Fibroblast of skin of left biceps (primary cell): ENCODE measurements at places on chromosomes 2 and 18.
A peak's percentile ranks its signal among the peaks of the same experiment; 100 is the strongest.

DNA sequence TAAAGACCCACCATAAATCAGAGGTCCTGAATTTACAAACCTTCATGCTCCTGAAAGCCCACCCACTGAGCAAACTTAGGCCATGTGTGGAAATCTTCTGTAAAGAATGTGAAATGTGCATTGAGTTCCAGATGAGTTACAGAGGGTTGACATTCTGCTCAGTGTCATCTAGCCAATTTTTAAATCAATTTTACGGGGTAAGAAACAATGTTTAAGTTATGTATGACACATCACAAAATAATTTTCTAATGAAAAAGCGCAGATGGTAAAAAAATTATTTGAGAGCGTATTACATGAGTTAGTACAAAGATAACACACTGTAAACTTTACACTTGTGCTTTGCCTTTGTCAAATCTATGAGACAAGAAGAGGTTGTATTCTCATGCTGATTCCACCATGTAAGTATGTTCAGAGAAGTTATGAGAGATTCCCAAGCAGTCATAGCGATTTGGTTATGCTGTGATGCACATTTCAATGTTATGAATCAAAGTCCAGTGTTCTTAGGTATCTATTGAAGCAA lies 446.3 kb downstream of the ADCYAP1 start:
- no peak for DNase-seq

DNA sequence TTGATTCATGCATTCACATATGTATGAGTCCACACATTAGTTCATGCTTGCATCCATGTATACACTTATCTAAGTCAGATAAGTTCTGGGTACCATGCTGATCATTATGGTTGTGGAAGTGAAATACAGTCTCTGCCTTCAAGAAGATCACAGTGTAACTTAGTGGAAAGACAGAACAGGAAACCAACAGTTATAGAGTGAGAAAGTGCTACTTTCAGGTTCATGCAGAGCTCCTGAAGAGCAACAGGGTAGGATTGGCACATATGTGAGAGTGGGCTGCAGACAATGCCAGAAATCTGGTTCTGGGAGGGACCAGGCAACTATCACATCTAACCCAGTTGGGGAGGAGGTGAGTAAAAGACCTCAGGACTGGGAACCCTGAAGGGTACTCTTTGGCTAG lies 35.4 kb upstream of the PGAP1 start:
- DNase-seq, result no peak

DNA sequence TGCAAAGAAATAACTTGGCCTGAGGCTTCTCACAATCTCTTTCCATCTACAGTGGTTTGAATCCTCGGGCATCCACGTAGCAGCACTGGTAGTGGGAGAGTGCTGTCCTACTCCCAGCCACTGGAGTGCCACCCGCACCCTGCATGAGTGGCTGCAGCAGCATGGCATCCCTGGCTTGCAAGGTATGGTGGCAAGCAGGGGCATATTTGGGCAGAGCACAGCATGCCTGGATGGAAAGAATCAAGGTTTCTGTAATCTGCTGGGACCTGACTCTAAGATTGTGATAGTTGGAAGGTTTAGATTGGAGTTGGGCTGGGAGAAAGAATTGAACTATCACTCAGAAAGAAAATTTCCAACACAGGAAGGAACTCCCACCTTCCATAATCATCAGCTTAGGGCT lies 4.0 kb downstream of the CAD start:
- DNase-seq, result no peak

GRCh38 chr2:222318026-222318711 lies 19.4 kb upstream of the PAX3 start:
- peak; percentile 38 for DNase-seq

DNA sequence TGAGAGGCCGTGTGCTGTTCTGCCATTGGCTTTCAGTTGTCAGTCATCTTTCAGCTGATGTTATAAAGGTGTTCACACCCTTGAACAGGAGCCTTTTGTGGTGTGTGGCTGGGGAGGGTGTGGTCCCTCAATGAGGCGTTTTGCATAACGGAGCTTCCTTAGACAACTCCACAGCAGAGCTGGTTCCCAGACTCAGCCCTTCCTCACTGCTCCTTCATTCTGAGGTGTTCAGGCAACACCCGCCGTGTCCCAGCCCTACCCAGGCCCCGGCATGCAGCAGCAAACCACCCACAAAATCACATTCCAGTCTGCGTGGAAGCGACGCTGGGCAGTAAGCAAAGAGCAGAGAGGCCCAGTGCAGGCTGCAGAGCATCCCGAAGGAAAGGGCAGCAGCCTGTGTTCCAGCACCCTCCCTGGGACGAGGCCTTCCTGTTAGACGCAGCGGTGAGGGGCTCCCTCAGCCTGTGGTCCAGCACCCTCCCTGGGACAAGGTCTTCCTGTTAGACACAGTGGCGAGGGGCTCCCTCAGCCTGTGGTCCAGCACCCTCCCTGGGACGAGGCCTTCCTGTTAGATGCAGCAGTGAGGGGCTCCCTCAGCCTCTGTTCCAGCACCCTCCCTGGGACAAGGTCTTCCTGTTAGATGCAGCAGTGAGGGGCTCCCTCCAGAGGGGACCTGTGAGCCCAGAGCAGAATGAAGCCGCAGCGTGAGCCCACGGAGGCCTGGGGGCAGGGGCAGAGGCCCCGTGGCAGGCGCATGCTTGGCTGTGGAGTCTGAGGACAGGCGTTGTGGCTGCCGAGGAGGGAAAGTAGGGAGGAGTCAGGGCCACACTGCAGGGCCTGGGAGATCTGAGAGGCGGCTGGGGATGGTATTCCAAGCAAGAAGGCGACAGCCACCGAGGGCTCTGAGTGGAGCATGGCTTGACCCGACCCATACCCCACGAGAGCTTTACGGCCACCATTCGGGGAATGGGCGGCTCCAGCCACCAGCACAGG lies 201.8 kb upstream of the HDAC4 start:
- no peak for DNase-seq

GRCh38 chr2:101107241-101107640 lies 43.9 kb downstream of the TBC1D8 start:
- DNase-seq, result no peak

DNA sequence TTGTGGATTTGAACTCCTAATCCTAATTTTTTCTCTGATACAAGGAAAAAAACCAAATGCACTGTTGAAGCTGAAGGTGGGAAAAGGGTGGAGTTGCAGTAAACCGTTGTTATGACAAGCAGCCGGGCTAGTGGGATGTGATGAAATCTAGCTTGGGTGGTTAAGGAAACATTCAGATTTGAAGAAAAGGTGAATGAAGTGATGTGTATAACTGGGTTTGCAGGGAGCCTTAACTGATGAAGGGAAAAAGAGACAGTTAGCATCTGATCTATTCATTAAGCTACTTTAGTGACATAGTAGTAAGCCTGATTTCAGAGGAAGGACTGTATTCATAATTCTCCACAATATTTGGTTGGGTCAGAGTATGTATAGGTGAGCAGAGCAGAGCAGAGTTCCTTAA lies 3.5 kb downstream of the EML6 start:
- DNase-seq, result no peak

GRCh38 chr2:70897977-70898226 lies 37.8 kb upstream of the ATP6V1B1 start:
- no peak for DNase-seq

- DNase-seq, result no peak
These were observed 96.5 kb downstream of the INO80D start for GRCh38 chr2:205989271-205990071.

DNA sequence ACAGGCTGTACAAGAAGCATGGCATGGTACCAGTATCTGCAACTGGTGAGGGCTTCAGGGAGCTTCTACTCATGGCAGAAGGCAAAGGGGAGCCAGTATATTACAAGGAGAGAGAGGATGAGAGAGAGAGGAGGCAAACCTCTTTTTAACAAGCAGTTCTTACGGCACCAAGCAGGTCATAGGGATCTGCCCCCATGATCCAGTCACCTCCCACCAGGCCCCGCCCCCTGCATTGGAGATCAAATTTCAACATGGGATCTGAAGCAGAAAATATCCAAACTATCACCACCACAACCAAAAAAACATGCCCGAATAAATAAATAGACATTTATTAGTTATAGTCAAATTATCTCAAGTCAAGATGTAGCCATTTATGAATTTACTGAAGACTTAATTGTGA lies 14.5 kb upstream of the SLC35F5 start:
- DNase-seq, result no peak

- DNase-seq, result no peak
These were observed 41.4 kb downstream of the PDIA6 start for GRCh38 chr2:10770956-10771750.

- DNase-seq, result no peak
These were observed 427.1 kb upstream of the CNTNAP5 start for GRCh38 chr2:123597988-123598387.

DNA sequence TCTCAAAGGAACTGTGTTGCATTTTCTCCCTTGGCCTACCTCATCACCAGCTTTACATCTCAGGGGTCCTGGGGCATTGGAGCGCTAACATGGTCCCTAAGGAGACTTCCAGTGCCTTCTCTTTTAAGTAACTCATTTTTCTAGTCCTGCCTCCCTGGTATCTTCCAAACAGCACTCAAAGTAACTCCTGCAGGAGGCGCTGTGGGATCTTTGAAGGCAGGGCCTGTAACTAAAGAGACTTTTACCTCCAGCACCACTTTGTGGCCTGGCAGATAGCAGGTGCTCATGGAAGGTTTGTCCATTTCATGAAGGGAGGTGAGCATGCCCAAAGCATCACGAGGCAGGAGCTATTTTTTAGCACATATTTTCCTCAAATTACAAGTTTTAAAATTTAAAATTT lies 411.0 kb upstream of the GYPC start:
- DNase-seq, result no peak

DNA sequence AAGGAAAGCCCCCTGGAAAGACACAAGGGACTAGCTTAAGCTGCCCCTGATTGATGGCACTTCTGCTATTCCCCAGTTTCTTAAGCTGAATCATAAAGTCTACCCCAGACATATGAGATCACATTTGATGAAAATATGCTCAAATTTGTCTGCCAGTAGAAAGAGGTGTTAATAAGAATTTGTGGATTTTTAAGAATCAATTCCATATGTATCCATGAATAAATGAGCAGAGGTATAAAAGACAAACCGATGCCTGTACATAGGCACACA lies 119.9 kb downstream of the CCBE1 start:
- peak; percentile 66 for DNase-seq

GRCh38 chr2:48395658-48396057 lies 134.3 kb upstream of the STON1 start:
- DNase-seq, result no peak

DNA sequence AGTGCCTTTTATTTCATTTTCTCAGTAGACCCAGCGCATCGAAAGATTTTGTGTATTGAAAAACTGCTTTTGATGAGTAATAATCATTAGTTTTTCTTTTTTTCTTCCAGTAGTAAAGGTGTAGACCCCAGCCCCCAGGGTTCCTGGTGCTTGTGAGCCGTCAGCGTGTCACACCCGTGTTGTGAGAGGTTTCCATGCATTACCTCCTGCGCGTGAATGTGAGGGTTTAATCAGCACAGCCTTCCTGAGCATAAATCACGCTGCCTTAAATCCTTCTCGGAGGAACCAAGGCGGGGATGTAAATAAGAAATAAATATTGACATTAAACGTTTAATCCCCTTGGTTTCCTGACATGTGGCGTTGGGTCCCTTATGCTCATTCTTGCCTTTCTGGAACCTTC lies 24.3 kb downstream of the TSHZ1 start:
- no peak for DNase-seq

- DNase-seq, result no peak
These were observed 19.8 kb downstream of the DTNA start for GRCh38 chr18:34729740-34730355.

DNA sequence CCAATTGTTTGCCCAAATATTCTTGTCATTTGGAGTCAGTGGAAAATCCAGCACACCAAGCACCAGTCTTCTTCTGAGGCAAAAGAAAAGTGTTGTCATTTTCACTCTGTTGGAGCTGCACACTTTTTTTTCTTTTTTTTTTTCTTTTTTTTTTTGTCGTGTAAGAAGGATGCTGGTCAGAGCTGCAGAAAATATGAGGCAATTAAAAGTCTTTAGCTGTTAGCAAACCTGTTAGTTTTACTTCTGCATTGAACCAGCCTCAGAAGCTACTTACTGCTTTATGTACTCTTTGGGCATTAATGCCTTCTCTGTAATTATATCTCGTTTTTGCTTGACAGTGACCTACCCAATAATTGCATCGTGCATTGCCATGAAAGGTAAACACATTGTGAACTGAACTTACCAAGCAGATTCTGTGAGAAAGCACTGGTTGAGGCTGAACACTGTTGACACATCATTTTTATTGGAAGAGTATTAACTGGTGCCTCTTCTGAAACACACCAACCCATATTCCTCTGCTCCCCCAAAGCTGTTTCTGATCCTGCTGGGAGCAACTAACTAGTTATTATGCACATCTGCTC lies 165.4 kb downstream of the CAPN13 start:
- DNase-seq, result no peak

GRCh38 chr2:30336978-30337841 lies 105.9 kb downstream of the LBH start:
- no peak for DNase-seq

GRCh38 chr18:62937065-62937464 lies 221.7 kb downstream of the PHLPP1 start:
- no peak for DNase-seq

GRCh38 chr2:20362701-20363435 lies 12.2 kb upstream of the PUM2 start:
- DNase-seq, result no peak

DNA sequence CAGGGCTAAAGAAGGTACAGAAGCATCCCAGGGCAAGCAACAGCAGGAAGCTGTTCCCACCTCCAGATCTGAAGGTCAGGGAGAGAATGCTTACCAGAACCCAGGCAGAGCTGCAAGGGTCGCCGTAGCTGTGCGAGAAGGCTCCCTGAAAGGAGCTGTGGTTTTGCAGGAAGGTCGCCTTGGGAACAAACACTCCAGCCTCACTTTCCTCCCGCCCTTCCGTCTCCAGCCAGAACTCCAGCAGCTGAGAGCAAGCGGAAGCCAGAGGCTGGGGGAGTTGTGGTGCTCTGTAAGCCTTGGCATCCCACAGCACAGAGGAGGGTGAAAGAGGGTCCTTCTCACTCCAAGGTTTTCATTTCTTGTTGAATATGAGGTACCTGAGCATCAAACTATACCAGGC lies 18.3 kb upstream of the ICOS start:
- no peak for DNase-seq

DNA sequence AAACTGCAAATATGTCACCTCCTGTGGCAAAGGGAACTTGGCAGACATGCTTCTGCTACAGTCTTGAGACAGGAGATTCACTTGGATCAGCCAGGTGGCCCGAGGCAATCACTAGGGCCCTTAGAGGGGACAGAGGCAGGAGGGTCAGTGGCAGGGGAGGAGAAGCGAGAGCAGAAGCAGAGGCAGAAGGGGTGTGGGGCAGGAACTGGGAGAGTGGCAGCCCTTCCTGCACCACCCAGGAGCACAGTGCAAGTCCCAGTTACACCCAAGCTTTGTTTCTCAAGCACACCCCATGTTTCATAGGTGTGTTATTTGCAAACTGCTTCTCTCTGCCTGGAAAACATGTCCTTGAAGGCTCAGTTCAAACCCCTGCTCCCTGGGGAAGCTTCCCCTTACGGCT lies 309.7 kb upstream of the MYT1L start:
- DNase-seq, result no peak

- no peak for DNase-seq
These were observed 158.0 kb upstream of the KLHL14 start for GRCh38 chr18:32930695-32931301.

GRCh38 chr2:73938718-73939352 lies 12.2 kb downstream of the DGUOK start:
- DNase-seq, result peak; percentile 36
